Stimulated activated CD8-positive, alpha-beta memory T cell treated with anti-CD3 and anti-CD28 coated beads, Interleukin-7, amount 100 ng/mL, for 1 hour (primary cell): ENCODE measurements at places on chromosomes 5 and 9.

DNA sequence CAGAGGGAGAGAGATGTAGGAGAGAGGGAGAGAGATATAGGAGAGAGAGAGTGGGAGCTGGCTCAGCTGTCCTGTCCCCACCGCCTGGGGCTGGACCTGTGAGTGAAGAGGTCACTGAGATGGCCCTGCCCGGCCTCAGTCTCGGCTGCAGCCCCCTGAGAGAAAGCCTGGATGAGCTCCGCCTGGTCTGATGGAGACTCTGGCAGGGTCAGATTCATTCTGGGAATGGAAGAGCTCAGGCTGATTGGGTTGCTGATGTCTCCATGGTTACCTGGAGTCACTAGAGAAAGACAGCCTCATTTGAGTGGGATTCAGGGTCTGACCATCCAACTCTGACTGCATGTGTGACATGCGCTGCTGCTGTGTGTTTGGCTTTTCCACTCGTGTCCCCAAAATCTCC is 27.1 kb upstream of the SEMA4D start:
- DNase-seq = no peak

- no peak for DNase-seq
Measured at GRCh38 chr5:6772886-6773285, 59.7 kb downstream of the TENT4A start.

DNA sequence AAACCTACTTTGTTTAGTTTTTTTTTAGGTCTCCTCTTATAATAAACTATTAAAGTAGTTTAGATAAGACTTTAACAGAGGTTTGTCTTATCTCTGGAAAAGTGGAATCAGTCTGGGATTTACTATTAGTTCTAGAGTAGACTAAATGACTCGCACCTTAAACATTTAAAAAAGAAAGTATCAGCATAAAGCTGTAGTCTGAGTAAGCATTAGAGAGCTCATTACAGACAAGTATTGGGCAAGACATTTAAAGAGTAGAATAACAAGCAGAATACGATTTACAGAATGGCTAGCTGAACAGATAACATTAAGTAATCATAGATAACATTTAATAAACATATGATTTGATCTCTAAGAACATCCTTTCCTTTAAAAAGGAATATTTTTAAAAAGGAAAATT is 226.0 kb upstream of the DMAC1 start:
- no peak for DNase-seq

DNA sequence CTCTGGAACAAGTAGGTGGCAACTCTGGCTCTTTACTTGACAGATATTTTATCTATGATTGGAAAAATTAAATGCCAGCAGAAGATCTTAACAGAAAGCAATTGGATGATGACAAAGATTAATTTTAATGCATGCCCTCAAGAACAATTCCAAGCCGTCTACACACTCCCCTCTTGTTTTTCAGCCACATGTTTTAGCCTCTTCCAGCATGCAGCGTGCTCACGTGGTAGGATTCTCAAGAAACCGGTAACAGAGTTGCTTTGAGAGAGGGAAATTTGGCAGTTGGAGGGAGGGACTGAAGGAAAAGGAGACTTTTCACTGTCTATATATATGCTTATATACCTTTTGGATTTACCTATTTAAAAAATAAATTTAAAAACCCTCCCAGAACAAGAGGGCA is 48.3 kb upstream of the FANCC start:
- no peak for DNase-seq

DNA sequence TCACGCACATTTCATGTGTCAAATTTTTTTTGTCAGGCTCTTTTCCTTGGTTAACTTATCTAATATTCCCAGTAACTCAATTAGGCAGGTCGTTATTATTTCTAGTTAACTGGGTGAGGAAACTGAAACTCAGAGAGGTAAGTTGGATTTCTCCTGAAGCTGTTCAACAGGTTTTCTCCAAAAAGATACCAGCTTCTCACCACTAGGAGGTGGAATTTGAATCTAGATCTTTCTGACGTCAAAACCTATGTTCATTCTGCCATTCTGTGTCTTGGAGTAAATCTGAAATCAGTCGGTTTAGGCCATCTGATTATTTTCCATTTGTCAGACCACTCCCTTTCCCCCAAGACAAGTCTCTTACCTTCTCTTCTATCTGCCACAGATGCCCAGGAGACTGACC is 572.9 kb downstream of the ACTL7B start:
- no peak for DNase-seq

- no peak for DNase-seq
Measured at GRCh38 chr9:12702160-12702758, 9.1 kb downstream of the TYRP1 start.

DNA sequence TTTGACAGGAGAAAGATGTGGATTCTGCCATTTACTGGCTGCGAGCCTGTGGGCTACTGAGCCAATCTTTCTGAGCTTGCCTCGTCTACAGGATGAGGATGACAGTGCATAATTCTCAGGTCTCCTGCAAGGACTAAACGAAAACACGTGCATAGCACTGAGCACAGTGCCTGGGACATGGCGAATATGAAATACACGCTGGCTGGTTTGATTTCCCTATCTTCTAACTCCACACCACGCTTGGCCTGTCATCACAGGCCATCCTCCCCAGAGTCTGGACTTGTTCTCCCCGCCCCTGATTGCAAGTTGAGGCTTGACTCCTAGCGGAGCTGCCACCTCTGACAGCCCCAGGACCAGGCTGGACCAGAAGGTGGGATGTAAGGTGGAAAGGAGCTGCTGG is 37.9 kb downstream of the ARPC5L start:
- no peak for DNase-seq

DNA sequence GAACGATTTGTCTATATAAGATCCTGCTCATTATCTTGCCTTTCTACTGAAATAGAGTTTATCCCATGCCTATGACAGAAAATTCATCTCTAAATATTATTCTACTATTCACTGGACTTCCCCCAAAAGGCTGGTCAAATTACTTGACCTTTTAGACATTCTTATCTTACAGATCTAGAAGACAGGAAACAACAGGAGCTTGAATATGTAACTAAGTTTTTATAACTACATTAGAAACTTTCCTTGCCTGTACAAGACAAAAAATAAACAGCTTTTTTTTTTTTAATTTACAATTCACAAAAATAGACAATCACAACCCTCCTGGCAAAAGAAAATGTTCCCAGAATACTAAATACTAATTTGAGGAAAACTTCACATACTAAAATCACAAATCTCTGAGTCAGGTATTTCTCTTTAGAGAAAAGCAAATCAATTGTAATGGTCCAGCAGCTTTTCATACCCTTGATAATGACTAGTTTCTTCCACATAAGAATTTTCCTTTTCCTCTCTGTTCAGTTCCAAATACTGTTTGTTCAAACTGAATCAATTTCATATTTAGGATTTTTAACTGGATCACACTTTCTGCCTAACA is 68.6 kb downstream of the MLLT3 start:
- no peak for DNase-seq
